ENCODE measurements at places on chromosomes 1 and 21.
A peak's percentile ranks its signal among the peaks of the same experiment; 100 is the strongest.

GRCh38 chr1:23100074-23100748, 68.4 kb downstream of the LUZP1 start:
- DNase-seq: peak; percentile 15

DNA sequence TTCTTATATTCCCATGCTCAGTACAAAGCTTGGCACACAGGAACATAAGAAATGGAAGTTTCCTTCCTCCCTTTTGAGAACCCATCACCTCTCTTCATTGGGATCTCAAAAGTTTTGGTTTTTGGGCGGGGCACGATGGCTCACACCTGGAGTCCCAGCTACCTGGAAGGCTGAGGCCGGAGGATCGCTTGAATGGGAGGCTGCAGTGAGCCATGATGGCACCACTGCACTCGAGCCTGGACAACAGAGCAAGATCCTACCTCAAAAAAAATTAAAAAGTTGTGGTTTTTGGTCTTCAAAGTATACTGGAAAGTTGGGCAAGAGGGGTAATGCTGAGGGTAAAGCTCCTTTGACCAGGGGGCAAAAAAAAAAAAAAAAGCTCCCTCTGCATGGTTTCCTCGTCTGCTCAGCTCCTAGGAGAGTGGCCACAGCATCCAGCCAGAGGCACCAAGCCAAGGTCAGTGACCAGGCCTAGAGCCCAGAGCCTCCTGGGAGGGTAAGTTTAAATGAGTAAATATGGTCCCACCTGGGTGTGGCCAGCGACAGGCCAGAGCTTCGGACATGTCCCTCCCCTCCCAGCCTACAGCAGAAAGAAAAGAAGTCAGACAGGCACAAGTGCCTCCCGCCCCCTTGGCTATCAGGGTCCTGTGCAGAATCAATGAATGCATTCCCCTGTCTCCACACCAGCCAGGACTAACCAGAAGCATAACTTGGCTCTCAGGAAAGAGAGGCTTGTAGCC, 5.0 kb downstream of the MEF2D start:
- no peak for DNase-seq

GRCh38 chr1:9996624-9997582, at the start of gene RBP7:
TSS of gene RBP7 (plus strand) at chr1:9997228. CDS start at chr1:9997259, 31 bp downstream.
- DNase-seq: no peak

GRCh38 chr1:49340576-49340975, 563.9 kb upstream of the BEND5 start:
- DNase-seq: no peak

DNA sequence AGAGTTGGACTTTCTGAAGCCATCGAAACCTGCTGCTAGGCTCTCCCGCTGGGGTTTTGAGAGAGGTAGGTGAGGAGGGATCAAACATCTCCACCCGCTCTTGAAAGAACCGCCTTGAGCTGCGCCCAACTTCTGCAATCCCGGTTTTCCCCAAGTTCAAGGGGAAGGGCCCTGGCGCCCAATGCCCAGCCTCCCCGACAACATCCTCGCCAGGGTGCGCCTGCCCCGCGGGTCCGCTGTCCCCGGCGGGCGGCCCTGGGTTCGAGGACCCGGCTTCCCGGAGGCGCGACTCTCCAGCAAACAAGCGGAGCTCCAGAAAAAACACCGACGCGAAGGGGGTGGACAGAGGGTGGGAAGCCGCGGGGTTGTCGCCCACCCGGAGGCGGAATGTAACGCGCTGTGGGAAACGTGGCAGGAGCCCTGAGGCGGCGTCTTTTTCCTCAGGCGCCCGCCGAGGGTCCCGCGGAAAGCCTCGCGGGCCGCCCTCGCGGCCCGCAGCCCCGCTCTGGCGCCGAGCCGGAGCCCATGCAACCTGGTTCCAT, 607 bp downstream of the BTG3 start:
- DNase-seq: peak; percentile 16

DNA sequence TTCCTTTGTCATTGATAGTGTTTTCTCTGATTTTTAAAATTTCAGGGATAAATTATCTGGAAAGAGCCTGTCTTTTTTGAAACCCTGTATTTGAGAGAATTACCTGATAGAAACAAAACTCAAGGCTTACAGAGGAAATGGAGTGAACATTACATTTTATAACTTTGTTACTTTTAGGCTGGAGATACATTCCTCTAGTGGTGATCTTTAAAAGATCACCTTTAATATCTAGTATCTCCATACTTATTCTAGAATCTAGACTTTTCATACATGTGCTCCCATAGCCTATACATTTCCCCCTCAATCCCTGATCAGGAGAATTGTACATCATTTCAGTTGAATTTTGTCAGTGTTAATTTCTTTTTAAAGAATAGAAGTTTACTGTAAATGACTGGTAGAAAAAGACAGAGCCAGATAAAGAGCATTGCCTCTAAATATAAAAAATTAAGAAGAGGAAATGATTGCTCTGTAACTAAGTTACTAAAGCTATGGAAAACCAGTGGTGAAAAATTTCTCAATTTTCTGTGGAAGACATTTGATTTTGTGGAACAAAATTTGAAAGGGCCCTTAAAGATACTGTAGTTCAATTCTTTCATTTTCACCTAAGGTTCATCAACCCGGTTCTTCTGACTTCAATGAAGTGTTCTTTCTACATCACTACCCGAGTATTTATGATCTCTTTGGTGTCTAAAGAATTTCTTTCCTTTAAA, 33.7 kb downstream of the RASAL2 start:
- DNase-seq: no peak

DNA sequence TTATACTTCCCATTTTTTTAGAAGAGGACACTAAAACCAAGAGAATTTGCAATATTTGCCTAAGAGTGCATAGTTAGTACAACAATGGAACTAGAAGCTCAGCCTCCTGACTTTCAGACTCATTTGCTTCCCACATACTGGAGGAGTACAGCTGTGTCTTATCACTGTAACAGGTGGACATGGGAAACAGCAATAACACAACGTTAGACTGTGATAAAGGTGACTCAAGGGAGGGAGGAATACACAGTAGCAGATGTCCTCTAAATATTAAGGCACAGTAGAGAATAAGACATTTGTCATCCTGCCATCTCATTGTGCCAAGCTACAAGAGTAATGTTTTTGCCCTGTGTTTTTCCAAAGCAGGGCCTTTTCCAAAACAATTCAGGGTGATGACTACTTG, 55.4 kb upstream of the JAK1 start:
- DNase-seq: no peak

DNA sequence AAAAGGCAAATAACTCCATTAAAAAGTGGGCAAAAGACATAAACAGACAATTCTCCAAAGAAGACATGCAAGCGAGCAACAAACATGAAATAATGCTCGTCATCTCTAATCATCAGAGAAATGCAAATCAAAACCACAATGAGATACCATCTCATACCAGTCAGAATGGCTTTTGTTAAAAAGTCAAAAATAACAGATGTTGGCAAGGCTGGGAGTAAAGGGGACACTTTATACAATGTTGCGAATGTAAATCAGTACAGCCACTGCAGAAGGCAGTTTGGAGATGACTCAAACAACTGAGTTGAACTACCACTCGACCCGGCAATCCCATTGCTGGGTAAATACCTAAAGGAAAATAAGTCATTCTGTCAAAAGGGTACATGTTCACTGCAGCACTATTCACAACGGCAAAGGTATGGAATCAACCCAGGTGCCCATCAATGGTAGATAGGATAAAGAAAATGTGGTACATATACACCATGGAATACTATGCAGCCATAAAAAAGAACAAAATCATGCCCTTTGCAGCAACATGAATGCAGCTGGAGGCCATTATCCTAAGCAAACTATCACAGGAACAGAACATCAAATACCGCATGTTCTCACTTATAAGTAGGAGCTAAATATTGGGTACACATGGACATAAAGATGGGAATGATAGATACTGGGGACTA, 25.9 kb downstream of the TSPAN2 start:
- DNase-seq: no peak

DNA sequence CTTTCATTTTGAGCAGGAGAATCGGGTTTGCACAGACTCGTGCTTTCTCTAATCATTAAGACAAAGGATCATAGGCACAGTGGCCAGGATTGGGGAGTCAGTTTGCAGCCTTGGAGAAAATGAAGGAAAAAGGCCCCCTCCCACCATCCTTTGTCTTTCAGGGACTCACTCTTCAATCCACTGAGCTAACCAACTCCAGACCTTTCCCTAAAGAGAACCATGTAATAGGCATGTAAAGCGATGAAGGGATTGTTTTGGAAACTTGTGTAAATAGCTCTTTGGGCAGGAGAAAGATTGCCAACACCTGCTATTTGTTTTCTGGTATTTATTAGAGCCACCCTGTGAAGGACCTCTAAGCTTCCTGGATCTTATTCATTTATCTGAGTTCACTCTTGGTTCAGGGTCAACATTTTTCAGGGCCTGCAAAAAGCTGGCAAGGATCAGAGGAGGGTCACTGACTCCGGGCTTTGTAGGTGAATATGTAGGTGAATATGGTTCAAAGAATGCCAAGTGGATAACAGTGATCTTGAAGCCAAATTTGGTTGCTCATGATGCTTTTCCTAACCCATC, 192.6 kb upstream of the FGGY start:
- DNase-seq: no peak

DNA sequence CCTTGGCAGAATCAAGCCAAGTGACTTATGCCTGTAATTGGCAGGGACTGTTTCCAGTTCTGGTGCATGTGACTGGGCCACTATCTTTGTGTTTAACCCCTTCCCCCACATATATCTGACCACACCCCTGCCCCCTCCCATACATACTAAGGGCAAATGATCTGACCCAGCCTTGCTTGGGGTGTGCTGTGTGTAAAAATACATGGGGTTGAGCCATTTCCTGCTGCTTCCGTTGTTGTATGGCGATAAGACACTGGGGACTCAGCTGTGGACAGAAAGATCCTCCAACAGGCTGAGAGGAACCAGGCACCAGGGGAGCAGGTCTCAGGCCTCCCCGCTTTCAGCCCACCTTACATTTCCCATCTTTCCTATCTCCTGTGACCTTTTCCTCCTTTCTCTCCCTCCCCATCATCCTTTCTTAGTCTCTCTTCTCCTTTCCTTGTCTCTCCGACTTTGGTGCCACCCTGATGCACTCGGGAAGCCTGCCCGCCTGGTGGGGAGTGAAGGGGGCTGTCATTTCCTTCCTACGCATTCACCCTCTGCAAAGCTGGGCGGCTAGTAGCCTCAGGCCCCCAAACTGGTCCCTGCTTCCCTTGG, 39.7 kb downstream of the TMCC2 start:
- DNase-seq: no peak

DNA sequence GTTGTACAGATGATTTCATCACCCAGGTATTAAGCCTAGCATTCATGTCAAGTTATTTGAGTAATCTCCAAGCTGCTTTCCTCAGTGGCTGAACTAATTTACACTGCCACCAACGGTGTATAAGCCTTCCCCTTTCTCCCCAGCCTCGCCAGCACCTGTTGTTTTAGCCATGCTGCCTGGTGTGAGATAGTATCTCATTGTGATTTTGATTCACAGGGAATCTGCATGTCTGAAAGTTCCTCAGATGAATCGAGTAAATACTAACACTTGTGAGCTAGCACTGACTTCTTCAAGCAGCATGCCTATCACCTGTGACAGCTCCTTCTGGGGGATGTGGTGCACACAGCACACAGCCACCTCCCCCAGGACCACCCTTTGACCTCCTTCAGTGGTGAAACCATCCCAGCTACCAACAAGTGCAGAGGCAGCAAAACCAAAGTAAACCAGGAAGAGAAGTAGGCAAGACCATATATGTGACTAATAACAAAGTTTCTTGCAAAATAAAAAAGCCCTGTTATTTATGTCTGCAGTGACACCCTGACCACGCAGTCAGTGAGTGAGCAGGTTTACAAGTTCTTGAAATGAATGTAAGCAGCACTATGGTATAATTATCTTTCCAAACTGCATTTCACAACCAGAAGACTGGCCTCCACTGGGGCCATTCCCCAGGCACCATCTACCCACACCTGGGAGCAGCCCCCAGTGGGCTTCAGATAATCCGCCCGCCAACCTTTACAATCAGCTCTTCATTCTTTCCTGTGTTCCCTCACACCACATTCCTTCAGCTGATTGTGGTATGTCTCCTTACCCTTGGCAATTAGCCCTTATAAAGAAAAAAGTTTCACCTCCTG, 173.8 kb downstream of the ETS2 start:
- DNase-seq: peak; percentile 9

DNA sequence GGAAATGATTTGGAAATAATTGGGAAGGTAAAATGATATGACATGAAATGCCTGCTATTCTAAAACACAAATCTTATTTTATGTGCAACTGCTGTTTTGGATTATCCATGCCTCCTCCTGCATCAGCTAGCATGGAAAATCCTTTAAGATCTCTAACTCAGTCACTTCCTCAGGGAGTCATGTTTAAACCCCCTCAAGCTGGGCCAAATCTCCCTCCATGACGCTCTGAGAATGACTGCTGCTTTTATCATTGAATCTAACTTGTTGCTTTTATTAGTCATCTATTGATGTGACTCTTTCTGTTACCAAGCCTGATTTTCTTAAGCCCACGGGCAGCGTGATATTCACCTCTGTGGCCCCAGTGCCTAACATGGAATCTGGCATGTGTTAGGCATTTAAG, 324.8 kb downstream of the DISC1 start:
- no peak for DNase-seq

- DNase-seq: no peak
Measured at GRCh38 chr1:192629612-192630011, 6.3 kb upstream of the RGS13 start.

Measured in activated T-cell treated with anti-CD3 and anti-CD28 coated beads for 48 hours (primary cell).